ENCODE measurements at places on chromosomes 6 and 20.

DNA sequence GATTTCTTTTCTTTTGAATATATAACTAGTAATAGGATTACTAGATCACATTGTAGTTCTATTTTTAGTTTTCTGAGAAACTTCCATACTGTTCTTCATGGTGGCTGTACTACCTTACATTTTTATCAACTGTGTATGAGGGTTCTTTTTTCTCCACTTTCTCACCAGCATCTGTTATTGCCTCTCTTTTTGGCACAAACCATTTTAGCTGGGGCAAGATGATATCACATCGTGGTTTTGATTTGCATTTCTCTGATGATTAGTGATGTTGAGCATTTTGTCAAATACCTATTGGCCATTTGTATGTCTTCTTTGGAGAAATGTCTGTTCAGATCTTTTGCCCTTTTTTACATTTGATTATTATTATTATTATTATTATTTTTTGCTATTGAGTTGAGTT lies 86.1 kb upstream of the TCF21 start:
- no peak for DNase-seq

DNA sequence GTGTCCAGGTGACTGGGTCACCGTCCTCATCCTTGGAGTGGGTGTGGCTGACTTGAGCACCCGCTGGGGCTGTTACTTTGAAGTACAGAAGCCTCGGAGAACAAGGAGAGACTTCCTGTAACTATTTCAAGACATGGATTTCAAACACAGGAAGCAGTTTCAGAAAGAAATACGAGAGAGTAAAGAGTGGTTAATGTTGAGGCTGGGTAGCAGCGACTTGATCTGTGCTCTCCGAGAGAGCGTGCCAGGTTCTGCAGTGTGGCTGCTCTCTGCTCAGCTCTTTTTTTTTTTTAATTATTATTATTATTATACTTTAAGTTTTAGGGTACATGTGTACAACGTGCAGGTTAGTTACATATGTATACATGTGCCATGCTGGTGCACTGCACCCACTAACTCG lies 17.5 kb upstream of the EFCAB8 start:
- DNase-seq: no peak

- DNase-seq: no peak
Observed at GRCh38 chr20:32077190-32077589, 25.1 kb downstream of the HCK start.

- DNase-seq: no peak
Observed at GRCh38 chr6:136370988-136371728, 81.5 kb upstream of the BCLAF1 start.

DNA sequence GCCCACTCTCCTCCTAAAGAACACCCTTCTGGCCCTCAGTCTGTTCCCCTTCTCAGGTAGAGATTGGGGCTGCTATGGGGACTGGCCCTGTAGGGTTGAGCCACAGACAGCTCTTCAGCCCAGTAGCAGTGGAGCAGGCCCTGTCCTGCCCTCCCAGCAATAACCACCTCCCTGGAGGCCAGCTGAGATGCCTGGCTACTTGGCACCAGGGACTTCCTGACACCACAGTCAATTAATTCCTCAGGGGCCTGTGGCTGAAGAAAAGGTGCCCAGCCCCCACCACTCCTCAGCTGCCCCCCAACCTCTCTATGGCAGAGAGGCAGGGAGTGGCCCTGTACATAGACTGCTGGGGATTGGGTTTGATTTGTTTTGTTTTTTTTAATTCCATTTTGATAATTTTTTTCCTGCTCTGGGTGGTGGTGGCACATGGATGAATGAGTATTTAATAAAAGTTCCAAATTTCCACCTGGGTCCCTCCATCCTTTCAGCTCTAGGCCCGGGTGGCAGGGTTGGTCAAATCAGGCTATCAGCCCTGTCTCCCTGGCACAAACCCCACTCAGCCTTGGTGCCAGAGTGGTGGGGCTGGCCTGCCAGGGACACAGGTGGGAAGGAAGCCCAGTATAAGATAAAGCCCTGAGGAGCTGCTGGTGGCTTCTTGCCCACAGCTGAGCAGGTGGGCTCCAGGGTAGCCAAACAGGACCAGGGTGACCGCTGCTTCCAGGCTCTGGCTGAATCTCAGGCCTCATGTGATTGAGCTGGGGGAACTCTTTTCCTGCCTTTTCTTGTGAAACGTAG lies 1.9 kb upstream of the DEF6 start:
- DNase-seq: no peak

All from islet precursor cell (in vitro differentiated cells).